ENCODE measurements at places on chromosomes 2 and 18. TPM values are rescaled to one million over a fixed set of nuclear protein-coding genes. Genes with fewer than 3 reads are reported as not detected.

GRCh38 chr2:203951366-203951902 lies 14.9 kb downstream of the ICOS start:
- DNase-seq: peak; percentile 14

- DNase-seq: no peak
Measured at GRCh38 chr2:147177071-147177857, 667.6 kb upstream of the ACVR2A start.

- no peak for DNase-seq
Measured at GRCh38 chr2:148907085-148907785, 32.2 kb downstream of the KIF5C start.

ATOH8 gene
- not detected for polyA plus RNA-seq

GRCh38 chr18:74050807-74051206 lies 96.8 kb downstream of the FBXO15 start:
- no peak for DNase-seq

RUFY4 gene
- 0.50 TPM for polyA plus RNA-seq

DNA sequence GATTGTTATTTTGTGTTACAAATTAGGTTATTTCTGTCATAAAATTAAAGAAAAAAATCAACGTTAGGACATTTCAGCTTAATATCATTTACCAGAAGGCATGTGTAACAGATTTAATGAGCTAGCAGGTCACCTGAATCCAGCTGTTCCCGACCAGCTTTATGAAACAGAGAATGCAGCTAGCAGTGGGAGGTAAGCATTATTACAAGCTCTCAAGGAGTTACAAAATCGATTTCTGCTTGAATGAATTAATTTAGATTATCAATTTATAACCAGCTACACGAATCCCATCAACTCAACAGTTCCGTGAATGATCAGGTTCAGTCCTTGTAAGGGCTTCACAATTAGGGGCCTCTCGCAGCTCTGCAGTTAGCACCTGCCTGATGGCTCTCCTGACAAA lies 211.9 kb downstream of the PTGR3 start:
- DNase-seq: no peak
